T47D (cell line): ENCODE measurements at places on chromosomes 3 and 15.

GRCh38 chr3:98565843-98566242 lies 27.6 kb downstream of the CPOX start:
- no peak for DNase-seq

DNA sequence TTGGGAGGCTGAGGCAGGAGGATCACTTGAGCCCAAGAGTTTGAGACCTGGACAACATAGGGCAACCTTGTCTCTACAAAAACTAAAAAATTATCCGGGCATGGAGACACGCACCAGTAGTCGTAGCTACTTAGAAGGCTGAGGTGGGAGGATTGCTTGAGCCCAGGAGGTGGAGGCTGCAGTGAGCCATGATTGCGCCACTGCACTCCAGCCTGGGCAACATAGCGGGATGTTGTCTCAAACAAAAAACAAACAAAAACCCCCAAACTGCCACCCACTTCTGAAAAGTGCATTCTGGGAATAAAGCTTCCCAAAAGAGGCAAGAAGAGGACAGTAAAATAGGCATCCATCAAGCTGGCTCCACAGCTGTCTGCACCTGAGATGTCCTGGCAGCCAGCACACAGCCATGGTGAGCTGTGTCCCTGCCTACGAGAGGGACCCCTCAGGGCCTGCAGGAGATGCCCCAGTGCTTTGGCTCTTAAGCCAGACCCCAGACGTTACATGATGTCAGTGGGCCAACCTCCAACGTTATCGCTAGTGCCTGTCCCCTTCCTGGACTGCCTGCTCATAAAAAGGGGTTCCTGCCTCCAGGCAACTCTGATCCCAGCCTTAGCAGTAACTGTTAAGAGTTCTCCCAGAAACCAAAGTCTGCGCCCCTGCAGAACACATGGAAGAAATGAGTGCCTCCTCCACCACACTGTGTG lies 101.1 kb downstream of the LRIG1 start:
- DNase-seq = no peak

DNA sequence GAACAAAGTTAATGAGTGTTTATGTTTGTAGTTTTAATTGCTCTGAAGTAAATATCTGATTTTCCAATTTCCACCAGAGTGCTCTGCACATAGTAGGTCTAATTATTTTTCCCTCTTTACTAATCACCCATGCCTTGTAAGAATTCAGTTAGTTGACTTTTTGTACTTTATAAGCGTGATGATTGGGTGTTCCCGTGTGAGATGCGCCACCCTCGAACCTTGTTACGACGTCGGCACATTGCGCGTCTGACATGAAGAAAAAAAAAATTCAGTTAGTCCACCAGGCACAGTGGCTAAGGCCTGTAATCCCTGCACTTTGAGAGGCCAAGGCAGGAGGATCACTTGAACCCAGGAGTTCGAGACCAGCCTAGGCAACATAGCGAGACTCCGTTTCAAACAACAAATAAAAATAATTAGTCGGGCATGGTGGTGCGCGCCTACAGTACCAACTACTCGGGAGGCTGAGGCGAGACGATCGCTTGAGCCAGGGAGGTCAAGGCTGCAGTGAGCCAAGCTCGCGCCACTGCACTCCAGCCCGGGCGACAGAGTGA lies 507 bp upstream of the VHL start:
- no peak for DNase-seq

DNA sequence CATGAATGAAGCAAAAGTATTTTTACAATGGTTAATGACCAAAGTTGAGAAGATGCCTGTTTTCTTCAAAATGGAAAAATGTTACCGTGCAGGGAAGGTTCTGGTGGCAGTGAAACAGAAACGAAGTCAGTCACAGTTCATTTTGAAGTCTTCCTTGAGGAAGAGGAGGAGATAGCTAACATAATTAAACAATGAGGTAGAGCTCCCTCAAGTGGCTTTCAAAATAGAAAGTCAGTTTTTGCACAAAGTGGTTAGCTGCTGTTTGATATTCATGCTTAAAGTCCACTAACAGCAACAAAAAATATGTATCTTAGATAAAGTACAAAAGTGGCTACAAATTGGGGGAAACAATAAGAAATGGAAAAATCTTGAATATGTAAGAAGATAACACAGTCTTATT lies 87.3 kb downstream of the TFG start:
- DNase-seq = peak; percentile 9

- DNase-seq = no peak
These were observed 53.4 kb upstream of the APEH start for GRCh38 chr3:49620728-49621127.

DNA sequence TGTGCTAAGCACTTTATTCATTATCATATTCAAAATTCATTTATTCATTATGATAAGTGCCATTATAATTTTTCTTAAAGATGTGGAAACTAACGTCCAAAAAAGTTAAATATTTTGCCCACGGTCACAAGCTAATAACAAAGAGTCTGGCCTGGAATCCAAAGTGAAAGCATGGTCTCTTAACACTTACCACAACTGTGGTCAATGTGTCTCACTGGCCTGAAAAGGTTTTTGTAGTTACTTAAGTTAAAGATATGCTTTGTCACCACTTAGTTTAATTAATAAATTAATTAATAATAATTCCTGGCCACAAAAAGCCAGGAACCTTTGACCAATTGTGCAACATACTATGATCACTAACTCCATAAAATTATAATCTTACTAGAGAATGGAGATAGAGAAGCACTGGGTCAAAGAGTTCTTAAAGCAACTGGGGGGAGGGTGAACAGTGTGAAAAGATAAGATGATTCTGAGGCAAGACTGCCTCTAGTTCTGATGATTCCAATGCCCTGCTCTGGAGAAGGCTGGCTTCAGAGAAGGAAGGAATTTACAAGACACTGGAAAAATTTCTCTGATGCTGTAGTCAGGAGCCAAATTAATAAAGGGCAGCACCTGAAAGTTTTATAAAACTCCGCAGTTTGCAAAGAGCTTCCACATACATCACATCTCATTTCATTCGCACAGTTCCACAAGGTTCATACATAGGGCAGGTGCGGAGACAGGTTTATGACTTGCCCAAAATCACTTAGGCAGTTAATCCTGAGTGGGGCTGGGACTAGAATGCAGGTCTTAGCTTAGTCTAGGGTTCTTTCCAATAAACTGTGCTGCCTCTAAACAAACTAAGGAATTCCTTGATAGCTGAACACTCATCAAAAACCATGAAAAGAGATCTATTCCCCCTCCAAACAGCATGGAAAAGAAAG lies 32.5 kb downstream of the NPTN start:
- no peak for DNase-seq

DNA sequence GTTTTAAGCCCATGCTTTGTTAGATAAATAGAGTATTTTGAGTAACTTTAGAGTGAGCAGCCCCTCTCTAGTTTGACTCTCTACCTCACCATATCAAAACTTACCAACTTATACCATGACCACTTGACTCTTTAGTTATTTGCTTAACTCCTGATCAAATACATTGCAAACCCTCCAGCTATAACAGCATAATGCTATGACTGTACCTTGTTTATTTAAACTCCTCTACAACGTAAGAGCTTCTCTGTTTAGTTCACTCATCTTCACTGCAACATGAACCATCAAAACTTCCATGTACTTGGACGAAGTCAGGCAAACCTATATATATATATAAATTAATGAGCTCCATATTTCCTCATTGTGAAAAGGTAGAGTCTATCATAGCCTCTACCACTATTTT lies 218.2 kb downstream of the DPH6 start:
- no peak for DNase-seq
